GM12864 (cell line): ENCODE measurements at places on chromosomes 1 and 21.

GRCh38 chr21:46185716-46186115, 1.5 kb upstream of the SPATC1L start:
- no peak for DNase-seq

- no peak for DNase-seq
Measured at GRCh38 chr21:31688603-31689368, 29.3 kb downstream of the SOD1 start.

DNA sequence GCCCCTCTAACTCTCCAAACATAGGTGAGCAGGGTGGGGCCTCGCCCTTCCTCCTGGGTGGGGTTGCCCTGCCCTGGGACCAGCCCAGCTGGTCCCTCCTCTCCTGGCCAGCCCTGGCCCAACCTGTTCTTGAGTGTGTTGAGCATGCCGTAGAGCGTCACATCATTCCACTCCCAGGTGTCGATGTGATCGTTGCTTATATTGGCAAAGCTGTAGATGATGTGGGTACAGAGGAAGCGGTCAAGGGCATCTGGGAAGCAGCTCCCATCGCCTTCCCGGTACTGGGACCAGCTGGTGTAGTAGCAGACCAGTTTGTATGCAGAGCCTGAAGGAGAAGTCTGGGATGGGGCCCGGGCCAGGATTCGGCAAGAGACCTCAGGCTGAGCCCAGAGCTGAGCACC, 1.4 kb downstream of the CHI3L1 start:
- DNase-seq = no peak

DNA sequence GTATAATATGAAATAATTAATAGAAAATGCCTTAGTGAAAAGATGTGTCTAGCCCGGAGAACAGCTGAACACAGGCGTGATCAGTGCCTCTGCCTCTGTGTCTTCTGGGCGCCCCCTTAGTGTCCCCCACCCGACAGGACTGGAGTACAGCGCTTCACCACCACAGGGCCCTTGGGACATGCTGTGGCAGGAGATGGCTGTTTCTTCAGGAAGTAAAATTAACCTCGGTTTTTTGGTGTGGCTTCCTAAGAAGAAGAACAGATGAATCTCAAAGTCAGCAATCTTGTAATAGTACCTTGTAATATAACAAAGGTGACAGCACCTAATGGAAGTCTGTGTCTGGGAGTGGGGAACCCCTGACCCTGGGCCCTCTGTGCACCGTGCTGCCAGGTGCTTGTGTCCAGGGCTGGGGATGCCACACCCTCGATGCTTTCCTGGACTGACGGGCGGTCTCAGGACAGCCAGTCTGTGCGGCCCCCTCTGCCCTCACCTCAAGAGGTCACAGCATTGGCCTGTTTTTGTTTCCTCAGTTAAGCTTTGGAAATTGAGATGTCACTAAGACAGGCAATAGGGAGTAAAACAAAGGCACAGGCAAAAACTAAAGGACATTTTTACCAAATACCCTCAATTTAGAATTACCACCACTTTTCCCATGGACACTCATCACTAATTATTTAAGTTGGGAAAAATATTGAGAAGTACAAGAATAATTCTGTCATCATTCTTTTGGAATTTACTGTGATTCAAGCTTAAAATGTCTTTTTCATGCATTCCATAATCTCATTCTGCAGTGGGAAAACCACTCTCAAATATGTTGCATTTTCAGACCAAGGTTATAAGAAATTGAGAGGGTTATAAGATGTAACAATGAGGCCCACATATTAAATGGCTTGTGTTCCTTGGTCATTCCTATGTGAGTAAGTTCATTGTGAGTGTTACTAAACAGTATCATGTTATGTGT, 79.3 kb downstream of the ADARB1 start:
- DNase-seq = no peak

GRCh38 chr1:7046314-7046713, 261.1 kb downstream of the CAMTA1 start:
- no peak for DNase-seq

- no peak for DNase-seq
Measured at GRCh38 chr1:241837901-241838300, 10.1 kb upstream of the EXO1 start.

DNA sequence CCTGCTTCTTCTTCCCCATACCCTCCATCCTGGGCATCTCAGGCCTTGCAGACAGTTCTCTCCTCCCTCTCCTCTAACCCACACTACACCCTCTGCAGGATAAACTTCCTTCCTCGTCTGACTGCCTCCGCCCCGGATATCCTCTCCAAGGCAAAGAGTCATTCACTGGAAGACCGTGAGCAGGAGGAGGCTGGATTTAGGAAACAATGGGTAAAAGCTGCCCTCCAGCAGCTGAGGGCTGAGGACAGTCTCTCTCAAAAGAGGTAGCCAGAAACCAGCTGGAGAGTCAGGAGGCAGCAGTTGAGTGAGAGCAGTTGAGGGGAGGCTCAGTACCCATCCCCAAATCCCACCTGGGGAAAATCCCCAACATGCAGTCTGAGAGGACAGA, 1.4 kb downstream of the CSRP1 start:
- no peak for DNase-seq

GRCh38 chr1:192592517-192592916, 16.9 kb downstream of the RGS1 start:
- DNase-seq = no peak

DNA sequence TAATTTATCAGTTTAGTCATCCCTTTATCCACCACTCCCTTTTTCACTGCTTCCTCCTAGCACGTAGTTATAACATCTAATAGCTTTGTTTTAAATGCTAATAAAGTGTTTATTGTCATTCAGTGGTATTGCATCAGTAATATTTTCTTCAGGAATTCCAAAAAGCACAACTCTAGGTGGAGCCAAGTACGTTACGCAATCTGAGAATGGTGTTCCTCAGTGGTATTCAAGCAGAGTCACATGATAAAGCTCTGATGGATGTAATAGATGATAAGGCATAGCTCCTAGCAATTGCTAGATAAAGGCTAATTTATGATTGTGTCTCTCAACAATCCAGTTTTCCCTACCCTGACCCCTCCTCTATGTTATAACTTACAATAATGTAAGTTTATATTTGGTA, 494.6 kb upstream of the ADGRL4 start:
- DNase-seq = no peak

- no peak for DNase-seq
Measured at GRCh38 chr1:40857737-40858136, 4.4 kb downstream of the CITED4 start.

GRCh38 chr1:220876511-220877376, 2.5 kb upstream of the HLX start:
- DNase-seq = no peak
